Tibial nerve (tissue), 4 donors: ENCODE measurements at places on chromosomes 2 and 18.

GRCh38 chr18:51617167-51617566 lies 419.7 kb upstream of the MEX3C start:
- no peaks in the 10 kb centered on the region for H3K27me3 ChIP-seq
- no peak overlapping the region for H3K4me3 ChIP-seq
- DNase-seq = no peak
- no peaks in the 10 kb centered on the region for H3K36me3 ChIP-seq

DNA sequence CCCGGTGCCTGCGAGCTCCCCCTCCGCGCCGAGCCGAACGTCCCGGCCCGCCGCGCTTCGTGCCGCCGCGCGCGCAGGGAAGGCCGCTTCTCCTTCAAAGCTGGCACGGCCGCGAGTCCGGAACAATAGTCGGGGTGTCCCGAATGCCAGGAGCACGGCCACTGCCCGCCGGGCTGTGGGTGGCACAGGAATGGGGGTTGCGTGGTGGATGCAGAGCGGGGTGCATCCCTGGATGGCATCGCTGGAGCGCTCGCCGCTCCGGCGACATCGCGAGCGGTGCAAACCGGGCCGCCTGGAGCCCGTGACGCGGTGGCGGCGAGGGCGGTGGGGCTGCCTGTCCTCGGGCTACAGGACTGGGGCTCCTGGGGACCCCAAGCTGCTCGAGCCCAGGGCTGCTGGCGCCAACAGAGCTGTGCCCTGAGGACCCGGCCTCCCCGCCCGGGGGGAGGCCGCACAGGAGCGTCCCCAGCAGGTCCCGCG lies 1.1 kb upstream of the SATB2 start:
- no peaks in the 10 kb centered on the region for H3K27me3 ChIP-seq
- H3K27ac ChIP-seq = peak overlapping the region; percentile 83
- DNase-seq = no peak

DNA sequence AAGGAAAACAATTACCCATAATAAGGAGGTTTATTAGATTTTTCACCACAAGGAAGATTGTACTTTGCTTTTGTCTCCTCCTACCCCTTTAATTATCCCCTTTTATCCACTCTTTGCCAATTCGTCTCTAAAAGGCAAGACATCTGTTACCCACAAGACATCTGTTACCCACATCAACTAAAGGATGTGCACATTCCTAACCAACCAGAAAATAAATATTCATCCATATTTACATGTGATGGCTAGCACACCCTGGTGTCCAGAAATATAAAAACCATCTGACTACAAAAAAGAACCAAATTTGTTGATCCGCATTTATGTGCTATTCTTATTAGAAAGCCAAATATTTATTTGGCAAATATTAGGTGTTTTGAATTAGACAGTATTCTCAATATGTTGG lies 35.7 kb downstream of the ACVR1C start:
- H3K27me3 ChIP-seq = no peaks in the 10 kb centered on the region
- H3K27ac ChIP-seq = no peak overlapping the region
- H3K4me3 ChIP-seq = no peak overlapping the region
- no peaks in the 10 kb centered on the region for H3K36me3 ChIP-seq
- no peak for DNase-seq

DNA sequence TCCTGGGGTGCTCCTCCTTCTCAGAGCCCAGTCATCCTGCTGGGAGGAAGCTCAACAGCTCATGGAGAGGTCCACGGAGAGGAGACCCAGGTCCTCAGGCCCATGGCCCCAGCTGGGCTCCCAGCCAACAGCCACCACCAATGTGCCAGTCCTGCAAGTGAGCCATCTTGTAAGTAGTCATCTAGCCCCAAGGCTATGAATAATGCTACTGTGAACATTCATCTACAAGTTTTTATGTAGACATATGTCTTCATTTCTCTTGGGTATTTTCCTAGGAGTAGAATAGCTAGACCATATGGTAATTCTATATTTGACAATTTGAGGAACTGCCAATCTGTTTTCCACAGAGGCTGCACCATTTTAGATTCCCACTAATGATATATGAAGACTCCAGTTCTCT lies 166.1 kb downstream of the MTCL1 start:
- no peak overlapping the region for H3K4me3 ChIP-seq
- DNase-seq = no peak
- no peak overlapping the region for H3K27ac ChIP-seq
- no peaks in the 10 kb centered on the region for H3K36me3 ChIP-seq
- no peaks in the 10 kb centered on the region for H3K4me1 ChIP-seq
- no peaks in the 10 kb centered on the region for H3K27me3 ChIP-seq

DNA sequence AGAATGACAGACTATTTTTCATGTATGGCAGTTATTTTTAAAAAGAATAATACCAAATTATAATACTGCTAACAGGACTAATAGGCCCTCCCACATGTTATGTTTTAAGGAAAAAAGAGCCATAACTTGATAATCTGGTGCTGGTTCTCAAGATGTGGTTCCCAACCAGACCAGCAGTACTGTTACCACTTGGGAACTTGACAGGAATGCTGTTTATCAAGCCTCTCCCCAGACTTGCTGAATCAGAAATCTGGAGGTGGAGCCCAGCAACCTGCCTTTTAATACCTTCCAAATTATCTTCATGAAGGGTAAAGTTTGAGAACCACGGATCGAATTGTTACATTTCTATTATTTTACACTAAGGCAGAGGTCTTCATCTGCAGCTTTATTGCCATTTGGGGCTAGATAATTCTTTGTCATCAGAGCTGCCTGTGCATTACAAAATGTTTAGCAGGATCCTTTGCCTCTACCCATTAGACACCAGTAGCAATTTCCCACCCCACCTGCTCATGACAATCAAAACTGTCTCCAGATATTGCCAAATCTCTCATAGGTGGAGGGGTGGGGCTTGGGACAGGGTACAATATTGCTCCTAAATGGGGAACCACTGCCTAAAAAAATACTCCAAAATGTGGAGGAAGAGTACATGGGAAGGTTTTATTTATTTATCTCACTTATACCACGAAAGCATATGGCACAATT lies 629.6 kb downstream of the ARHGAP15 start:
- no peak for DNase-seq
- H3K27me3 ChIP-seq = no peaks in the 10 kb centered on the region
- H3K4me3 ChIP-seq = no peak overlapping the region
- no peak overlapping the region for H3K27ac ChIP-seq
- peaks cover 4% of the 10 kb centered on the region for H3K4me1 ChIP-seq

GRCh38 chr2:30654404-30654803 lies 152.8 kb downstream of the CAPN13 start:
- H3K4me1 ChIP-seq = no peaks in the 10 kb centered on the region
- no peaks in the 10 kb centered on the region for H3K36me3 ChIP-seq
- no peak overlapping the region for H3K27ac ChIP-seq
- H3K27me3 ChIP-seq = no peaks in the 10 kb centered on the region

- peaks cover 3% of the 10 kb centered on the region for H3K4me1 ChIP-seq
- no peak for DNase-seq
- H3K4me3 ChIP-seq = no peak overlapping the region
- H3K36me3 ChIP-seq = no peaks in the 10 kb centered on the region
- H3K27me3 ChIP-seq = no peaks in the 10 kb centered on the region
- H3K27ac ChIP-seq = no peak overlapping the region
Measured at GRCh38 chr2:68796295-68796905, 61.8 kb downstream of the ARHGAP25 start.

DNA sequence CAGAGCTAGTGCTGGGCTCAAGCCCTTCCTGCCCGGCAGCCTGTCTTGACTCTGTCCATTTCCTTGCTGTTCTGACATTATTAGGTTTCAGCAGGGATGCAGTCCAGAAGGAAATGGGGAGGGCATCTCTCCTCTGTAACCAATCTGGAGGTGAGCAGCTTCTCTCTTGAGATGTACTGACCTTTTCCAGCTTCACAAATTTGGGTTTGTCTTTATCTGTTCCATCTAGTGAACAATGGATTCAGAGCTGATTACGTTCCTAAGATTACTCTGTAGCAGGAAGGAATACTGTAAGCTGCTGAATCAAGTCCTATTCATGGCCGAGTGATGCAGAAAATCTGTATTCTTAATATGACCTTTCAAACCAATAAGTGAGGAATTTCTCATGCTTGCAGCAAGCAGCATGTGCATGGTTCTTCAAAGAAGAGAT lies 11.0 kb downstream of the PLA2R1 start:
- no peak overlapping the region for H3K27ac ChIP-seq
- no peaks in the 10 kb centered on the region for H3K36me3 ChIP-seq
- H3K4me1 ChIP-seq = no peaks in the 10 kb centered on the region
- H3K4me3 ChIP-seq = no peak overlapping the region

- no peaks in the 10 kb centered on the region for H3K36me3 ChIP-seq
- no peaks in the 10 kb centered on the region for H3K4me1 ChIP-seq
- H3K27me3 ChIP-seq = no peaks in the 10 kb centered on the region
- no peak overlapping the region for H3K4me3 ChIP-seq
- no peak overlapping the region for H3K27ac ChIP-seq
Measured at GRCh38 chr2:168002021-168002553, 245.3 kb downstream of the STK39 start.

GRCh38 chr2:130894326-130894942 lies 57.7 kb downstream of the ARHGEF4 start:
- H3K27me3 ChIP-seq = no peaks in the 10 kb centered on the region
- no peaks in the 10 kb centered on the region for H3K4me1 ChIP-seq
- H3K27ac ChIP-seq = no peak overlapping the region

DNA sequence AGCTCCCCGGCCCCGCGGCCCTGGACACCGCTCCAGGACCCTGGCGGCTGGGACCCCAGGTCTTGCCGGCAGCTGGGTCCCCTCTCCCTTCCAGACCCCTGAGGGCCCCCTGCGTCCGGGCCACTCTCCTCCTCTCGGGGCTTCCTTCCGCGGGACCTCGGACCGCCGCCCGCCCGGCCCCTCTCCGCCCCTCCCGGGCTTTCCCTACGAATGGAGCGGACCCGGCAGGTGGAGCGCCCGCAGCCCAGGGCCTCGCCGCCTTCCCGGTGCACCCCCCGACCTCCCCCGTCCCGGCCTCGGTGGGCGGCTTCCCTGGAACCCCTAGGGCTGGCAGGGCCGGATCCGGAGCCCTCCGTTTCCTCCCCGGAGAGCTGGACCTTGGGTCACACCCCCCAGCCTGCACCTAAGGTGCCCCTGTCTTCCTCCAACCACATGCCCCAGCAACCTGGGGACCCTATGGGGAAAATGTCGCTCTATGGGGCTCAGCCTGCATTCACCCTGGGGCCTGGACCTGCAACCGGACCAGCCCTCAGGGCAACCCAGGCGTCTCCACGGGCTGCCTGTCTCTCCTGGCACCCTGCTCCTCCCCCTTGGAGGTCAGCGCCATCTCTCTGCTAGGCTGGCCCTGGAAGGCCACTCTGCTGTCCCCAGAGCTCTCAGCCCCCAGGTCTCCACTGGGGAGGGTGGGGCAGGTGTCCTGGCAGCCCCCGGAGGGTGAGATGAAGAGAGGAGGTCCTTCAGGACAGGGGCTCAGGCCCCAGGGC lies 730 bp downstream of the B3GNT7 start:
- H3K4me3 ChIP-seq = peak overlapping the region; percentile 57
- H3K27ac ChIP-seq = peak overlapping the region; percentile 74
- no peaks in the 10 kb centered on the region for H3K36me3 ChIP-seq
- H3K27me3 ChIP-seq = no peaks in the 10 kb centered on the region

DNA sequence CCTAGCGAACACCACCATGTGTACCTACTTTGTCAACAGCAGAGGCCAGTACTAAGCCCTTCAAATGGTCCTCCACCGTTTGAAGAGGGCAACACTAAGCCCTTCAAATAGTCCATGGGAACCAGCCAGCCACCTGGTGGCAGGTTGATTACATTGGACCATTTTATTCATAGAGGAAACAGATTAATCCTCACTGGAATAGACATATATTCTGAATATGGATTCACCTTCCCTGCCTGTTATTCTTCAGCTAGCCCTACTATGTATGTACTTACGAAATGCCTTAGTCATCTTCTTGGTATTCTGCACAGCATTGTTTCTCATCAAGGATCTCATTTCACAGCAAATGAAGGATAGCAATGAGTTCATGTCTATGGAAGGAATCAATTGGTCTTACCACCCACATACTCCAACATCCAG lies 10.0 kb upstream of the ZNF396 start:
- H3K4me1 ChIP-seq = no peaks in the 10 kb centered on the region
- H3K27me3 ChIP-seq = no peaks in the 10 kb centered on the region
- H3K27ac ChIP-seq = no peak overlapping the region

DNA sequence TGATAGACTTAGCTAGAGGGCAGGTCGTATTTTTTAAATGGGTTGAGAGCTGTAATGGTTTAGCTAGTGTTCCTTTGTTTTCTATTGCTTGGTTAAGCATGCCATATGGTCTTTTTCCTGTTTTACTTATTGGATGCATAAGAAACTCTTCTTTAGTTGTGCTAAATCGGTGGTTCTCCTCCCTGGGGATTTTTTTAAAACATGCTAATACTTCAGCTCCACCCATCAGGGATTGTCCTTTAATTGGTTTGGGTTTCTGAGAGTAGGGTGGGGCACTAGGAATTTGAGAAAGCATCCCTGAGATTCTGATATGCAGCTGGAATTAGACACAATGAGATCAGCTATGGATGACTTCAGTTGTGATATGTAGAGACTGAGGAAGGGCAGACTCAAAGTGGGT lies 497.2 kb downstream of the THSD7B start:
- H3K27ac ChIP-seq = no peak overlapping the region
- H3K36me3 ChIP-seq = no peaks in the 10 kb centered on the region
- DNase-seq = no peak
- no peaks in the 10 kb centered on the region for H3K27me3 ChIP-seq
- no peak overlapping the region for H3K4me3 ChIP-seq

- DNase-seq = no peak
- H3K4me3 ChIP-seq = no peak overlapping the region
- H3K27me3 ChIP-seq = no peaks in the 10 kb centered on the region
- no peaks in the 10 kb centered on the region for H3K36me3 ChIP-seq
- H3K27ac ChIP-seq = no peak overlapping the region
- H3K4me1 ChIP-seq = no peaks in the 10 kb centered on the region
Measured at GRCh38 chr2:142082368-142082767, 48.4 kb downstream of the LRP1B start.
